Anterior cingulate cortex (tissue), 58 donors: ENCODE measurements at places on chromosomes 2 and 18.

DNA sequence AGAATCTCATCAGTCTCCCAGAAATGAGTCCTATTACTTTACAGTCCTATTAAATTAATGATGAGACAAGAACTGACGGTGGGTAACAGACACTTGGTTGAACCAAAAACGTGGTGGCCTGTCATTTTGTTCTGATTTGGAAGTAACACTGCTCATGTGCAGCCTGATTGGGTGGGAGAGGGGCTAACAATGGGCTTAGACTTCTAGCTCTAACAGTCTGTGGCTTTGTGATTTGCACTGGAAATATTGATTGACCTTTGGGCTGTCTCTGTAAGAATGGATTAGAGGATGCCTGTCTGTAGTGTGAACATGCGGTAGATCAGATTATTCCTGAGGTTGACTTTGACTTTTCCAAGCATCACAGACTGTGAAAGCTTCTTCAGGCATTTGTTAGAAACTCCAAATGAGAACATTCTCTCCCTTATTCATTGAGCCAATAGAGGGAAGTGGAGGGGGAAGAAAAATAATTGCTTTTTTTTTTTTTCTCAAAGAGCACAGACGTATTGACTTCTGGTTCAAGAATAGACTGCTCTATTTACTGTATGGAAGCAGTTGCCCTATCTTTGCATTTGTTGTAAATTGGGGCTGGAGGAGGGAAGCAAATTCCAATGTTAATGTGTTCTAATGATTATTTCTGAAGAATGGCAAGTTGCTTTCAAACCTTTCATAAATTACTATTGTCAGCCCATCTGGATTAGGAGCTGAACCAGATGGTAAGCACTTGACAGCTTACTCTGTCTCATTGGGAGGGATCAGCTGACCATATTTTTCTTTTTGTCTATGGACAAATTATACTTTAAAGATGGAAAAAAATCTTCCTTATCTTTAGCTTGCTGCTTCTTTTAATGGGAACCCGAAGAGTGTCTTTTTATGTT, 85.8 kb upstream of the TTN start:
- no peak for DNase-seq

GRCh38 chr2:128512379-128513115, 193.9 kb upstream of the HS6ST1 start:
- DNase-seq = no peak

DNA sequence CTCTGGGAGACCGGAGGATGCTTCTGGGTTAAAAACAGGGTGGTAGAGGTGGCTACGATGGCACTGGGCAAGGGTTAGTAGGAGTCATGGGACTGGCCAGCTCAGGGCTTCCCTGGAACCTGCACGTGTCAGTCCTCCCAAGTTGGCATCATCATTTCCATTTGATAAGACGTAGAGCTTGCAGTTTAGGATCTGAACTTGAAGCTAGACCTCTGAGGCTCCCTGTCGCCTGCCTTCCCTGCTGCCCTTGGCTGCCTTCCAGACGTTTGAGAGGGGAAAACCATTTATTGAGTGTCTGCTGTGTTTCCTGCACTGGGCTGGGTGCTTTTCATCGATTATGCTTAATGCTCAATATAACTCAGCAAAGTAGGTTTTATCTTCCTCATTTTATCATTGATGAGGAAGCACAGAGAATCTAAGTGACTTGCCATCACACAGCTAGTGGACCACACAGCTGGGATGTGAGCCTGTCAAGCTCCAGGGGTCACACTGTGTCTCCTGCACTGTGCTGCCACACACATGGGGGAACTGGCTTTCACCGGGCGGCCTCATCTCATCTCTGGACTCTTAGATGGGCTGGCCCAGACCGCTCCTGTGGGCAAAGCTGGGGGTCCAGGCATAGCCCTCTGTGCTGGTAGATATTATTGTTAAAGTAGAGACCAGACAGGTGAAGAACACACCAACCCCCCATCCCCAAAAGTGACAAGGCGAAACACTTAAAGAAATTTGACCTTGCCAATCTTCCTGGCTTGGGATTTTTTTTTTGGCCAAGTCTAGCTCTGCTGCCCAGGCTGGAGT, 7.8 kb downstream of the NT5DC4 start:
- no peak for DNase-seq

GRCh38 chr2:81195774-81196382, 891.3 kb upstream of the LRRTM1 start:
- DNase-seq = no peak

GRCh38 chr18:5771343-5771742, 124.0 kb downstream of the TMEM200C start:
- no peak for DNase-seq

- no peak for DNase-seq
These were observed 556 bp downstream of the DNMT3A start for GRCh38 chr2:25341011-25341727.

- DNase-seq = no peak
These were observed 377.5 kb downstream of the CLIP4 start for GRCh38 chr2:29492701-29493100.

- DNase-seq = no peak
These were observed 17.4 kb upstream of the FECH start for GRCh38 chr18:57603871-57604270.

DNA sequence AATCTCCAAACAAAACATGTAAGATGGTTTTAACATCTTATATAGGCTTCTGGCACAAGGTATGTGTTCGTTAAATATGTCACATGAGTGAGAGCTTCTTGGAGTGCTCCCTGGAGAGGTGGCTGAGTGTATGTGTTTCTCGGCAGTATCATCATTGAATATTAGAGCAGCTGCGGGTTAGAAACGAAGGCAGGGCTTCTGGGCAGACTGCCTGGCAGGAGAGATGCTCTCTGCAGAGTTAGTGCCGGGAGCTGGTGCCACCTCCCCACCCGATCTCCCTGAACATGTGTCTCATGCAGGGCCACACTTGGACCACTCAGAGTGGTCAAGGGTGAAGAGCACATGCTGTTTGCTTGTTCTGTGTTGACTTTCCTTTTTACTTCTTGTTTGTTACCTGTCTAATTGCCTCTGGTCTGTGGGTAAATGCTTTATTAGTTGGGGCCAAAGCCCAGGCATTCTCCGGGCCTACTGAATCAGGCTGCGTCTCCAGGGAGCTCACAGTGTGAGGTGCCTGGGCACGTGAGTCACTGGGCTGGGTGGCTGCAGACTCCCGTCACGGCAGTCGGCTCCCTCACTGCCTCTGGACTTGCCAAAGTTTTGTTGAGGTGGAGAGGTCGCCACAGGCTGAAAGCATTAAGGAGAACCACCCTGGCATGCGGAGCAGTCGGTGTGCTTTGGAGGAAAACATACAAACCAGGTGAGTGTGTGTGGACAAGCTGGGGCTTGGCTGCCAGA, 246.6 kb downstream of the FHOD3 start:
- no peak for DNase-seq

DNA sequence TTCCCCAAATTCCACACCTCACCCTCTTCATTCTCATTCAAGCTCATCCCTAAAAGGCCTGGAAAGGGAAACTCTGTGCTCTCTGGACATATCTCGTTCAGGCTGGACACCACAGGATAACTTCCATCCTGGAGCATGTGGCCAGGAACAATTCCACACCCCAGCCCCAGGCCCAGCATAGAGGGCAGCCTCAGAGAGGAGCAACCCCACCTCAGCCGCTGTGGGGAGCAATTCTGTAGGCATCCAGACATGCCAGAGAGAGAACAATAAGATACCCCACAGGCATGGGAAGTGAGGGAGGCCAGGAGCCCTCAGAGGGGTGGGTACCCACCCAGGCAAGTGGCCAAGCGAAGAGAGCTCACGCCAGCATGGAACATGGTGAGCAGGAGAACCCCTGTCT, 143.4 kb downstream of the GFPT1 start:
- DNase-seq = no peak

GRCh38 chr2:4151521-4151920, 448.1 kb downstream of the DCDC2C start:
- no peak for DNase-seq

GRCh38 chr2:173427887-173428668, 73.4 kb downstream of the CDCA7 start:
- DNase-seq = no peak

GRCh38 chr2:95270541-95271081, 3.6 kb upstream of the PROM2 start:
- no peak for DNase-seq

DNA sequence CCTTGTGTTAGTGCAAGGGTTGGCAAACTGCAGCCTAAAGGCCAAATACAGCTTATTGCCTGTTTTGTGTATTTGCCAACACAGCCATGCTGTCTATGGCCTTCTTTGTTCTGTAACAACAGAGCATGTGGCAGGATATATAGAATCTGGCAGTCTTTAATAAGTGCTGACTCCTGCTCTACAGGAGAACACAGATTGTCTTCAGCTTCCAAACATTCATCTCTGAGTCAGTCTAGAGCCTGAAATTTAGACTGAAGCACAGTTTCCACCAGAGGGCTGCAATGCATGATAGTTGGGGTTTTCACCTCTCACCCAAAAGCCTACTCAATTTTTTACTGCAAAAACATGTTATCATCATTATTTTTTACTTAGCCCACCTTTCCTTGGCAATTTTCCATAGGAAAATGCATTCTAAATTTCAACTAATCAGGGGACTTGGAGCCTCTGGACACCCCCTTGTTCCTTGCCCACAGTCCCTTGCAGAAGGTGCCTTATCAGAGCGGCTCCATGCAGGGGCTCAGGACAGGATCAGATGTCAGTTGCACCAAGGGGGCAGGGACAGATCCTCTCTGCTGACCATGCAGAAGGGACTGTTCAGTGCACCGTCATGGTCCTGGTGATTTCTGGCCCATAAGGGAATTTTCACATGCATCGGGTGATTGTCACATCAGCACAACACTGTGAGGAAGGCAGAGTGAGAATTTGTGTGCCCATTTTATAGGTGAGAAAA, 12.4 kb downstream of the IL37 start:
- no peak for DNase-seq

GRCh38 chr2:205169464-205169863, 512.8 kb upstream of the NRP2 start:
- no peak for DNase-seq

- DNase-seq = no peak
These were observed 105.0 kb upstream of the HAAO start for GRCh38 chr2:42897358-42897757.

- no peak for DNase-seq
These were observed 644.4 kb downstream of the GALR1 start for GRCh38 chr18:77894060-77894459.

- no peak for DNase-seq
These were observed 31.9 kb downstream of the TFCP2L1 start for GRCh38 chr2:121253021-121253673.

DNA sequence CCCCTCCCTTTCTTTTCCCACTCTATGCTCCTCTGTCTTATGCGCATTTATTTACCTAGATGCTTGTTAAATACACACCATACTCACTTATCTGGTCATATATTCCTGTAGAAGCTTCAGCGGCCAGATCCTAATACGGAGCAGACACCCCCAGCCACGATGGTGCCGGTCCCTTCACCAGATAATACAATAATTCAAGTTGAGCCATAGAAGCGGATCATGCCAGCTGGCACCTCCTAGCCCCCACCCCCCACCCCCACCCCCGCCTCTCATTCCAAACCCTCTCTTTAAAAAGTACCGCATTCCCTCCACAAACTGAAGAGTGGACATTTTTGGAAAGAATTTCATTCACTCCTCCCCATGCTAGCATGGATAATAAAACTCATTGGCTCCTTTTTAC, 95.2 kb downstream of the BIN1 start:
- no peak for DNase-seq

GRCh38 chr18:25349926-25350487, 2.0 kb downstream of the ZNF521 start:
- peak; percentile 27 for DNase-seq

DNA sequence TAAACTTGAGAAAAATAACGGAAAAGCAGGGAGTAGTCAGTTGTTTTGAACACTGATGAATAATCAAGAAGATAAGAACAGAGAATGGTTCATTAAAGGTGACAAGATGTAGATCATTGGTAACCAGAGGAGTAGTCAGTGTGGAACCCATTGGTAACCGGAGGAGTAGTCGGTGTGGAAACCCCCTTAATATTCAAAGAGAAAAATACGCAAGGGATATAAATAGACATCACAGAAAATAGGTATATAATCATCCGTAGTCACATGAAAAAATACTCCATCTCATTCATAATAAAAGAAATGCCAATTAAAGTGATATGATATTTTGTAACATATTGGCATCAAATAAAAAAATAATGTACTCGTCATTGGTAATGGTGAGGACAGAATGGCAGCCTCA, 70.6 kb upstream of the EPAS1 start:
- no peak for DNase-seq

DNA sequence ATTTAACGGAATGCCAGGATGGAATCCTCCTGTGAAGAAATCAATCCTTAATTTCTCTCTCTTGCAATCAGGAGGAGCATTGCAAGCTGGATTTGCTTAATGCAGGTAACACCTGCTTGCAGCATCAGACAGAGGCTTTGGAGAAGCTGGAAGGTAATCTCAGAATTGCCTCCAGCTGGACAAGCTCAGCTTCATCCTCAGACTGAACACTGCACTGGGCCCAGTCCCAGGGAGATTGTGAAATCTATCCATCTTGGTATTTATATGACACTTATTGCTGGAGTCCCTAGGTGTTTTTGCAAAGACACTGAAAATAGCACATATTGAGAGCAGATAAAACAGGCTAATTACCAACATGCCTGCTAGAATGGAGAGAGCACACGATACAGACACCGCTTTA, 179.4 kb upstream of the SESTD1 start:
- no peak for DNase-seq

DNA sequence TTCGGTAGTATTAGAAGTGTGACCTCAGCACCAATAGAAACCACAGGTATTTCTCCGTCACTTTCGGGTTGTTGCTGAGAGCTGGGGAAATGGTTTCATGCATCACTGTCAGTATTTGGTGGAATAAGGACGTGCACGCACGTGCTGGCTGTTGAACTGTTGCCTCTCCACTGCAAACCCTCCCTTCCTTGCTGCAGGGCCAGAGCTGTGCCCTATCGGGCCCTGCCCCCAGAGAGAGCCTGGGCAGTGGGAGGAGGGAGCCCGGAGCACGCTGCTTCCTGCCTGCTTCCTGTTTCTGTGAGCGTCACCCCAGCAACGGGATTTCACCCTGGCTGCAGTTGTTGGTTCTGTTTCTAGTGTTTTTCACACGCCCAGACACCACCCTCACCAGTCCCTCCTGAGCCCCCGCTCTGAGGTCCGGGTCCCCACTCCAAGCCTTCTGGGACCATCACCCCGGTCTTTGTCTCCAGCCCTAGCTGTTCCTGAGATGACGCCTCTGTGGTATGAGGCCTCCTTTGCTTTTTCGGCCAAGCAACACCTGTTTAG, 47.4 kb downstream of the LRRFIP1 start:
- DNase-seq = peak; percentile 29

- DNase-seq = no peak
These were observed 217.1 kb upstream of the DLGAP1 start for GRCh38 chr18:4672162-4672561.

DNA sequence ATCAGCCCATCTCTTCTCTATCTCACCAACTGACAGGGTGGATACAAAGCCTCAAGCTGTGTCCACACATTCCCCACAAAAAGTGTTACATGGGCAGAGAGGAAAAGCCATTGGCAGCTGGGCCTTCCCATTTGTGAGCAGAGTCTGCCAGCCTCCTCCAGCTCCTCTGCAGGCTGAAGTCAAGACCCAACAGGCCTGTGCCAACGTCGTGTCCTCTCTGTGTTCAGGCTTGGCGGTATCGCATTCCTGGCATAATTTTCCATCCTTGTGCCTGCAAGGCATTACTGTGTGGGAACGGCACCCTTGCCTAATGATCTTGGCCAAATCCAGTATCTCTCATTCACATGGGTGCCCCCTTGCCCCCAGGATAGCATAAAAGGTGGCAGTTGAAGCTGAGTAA, 41.5 kb upstream of the APCDD1 start:
- no peak for DNase-seq

- no peak for DNase-seq
These were observed 13.0 kb upstream of the KLF11 start for GRCh38 chr2:10030311-10030736.
